ENCODE measurements at places on chromosomes 13 and 19. TPM values are rescaled to one million over a fixed set of nuclear protein-coding genes. Genes with fewer than 3 reads are reported as not detected.

DNA sequence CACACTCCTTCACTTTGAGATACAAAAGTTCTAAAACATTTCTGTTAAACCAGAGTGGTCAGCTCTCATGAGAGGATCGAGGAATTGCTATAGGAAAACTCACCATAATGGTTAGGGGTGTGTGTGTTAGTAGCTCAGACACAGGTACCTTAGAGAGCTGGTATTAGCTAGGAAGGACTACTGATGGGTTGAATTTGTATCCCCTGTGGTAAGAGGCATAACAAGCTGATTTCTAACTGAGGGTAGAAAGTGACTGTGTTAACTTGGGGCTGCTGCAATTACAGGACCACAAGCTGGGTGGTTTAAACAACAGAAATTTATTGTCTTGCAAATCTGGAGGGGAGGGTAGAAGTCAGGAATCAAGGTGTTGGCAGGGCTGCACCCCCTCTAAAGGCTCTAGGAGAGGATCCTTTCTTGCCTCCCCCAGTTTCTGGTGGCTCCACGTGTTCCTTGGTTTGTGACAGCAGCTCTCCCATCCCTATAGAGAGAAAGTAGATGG lies 17.4 kb downstream of the LEUTX start:
- DNase-seq = no peak

GRCh38 chr19:33487901-33488800 lies 33.4 kb downstream of the PEPD start:
- DNase-seq = no peak

- no peak for DNase-seq
Observed at GRCh38 chr19:29247471-29247870, 34.5 kb upstream of the UQCRFS1 start.

DNA sequence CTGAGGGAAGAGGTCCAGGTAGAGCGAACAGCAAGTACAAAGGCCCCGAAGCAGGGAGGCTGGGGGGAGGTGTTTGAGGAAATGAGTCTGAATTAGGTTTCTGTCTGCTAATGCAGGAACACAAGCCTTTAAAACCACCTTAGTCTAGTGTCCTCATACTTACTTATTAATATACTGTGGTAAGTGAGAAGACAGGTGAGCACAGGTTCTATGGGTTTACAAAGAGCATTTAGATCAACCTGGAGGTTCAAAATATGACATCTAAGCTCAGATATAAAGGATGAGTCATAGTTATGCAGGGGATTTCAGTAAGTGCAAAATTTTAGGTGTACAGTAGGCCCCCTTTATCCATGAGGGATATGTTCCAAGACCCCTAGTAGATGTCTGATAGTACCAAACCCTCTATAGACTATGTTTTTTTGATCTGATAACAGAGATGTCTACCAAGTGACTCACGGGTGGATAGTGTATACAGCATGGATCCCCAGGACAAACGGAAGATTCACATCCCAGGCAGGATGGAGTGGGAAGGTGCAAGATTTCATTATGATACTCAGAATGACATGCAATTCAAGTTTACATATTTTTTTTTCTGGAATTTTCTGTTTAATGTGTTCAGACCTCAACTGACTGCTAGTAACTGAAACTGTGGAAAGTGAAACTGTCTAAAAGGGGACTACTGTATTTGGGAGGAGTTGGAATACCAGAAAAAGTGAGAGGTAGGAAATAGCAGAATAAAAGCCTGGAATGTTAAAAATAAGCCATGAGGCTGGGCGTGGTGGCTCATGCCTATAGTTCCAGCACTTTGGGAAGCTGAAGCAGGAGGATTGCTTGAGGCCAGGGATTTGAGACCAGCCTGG lies 18.2 kb upstream of the MED4 start:
- peak; percentile 22 for DNase-seq

The FPR2 gene
- not detected for total RNA-seq

The ACP5 gene
- 0.97 TPM for total RNA-seq
